ENCODE measurements at places on chromosomes 11 and 22.
A peak's percentile ranks its signal among the peaks of the same experiment; 100 is the strongest.

DNA sequence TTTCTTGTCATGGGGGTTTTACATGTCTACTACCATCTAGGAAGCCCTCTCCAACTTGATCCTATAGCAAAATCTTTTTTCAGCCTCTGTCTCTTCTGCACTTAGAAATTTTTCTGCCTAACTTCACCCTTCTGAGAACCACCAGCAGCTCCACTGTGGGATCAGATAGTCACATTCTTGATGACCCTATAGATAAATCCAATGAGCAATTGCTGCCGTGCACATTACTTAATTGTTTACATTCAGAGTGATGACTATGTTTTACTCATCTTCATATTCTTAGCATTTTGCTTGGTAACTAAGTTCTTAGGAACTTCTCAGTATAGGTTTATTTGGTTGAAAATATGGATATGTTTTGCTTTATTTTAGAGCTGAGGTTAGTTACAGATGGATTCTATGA is 12.4 kb upstream of the ETS1 start:
- no peak for DNase-seq

- DNase-seq = peak; percentile 63
These were observed at the start of gene RPS6KA4 for GRCh38 chr11:64358907-64359711. Gene RPS6KA4, plus strand, starts transcription at chr11:64359162. Its CDS starts 74 bp downstream, at chr11:64359236.

GRCh38 chr11:28269586-28269985 is 161.4 kb downstream of the METTL15 start:
- no peak for DNase-seq

- DNase-seq = no peak
These were observed 93.2 kb upstream of the LMO1 start for GRCh38 chr11:8356721-8357504.

GRCh38 chr11:3882655-3883054 is 27.2 kb downstream of the STIM1 start:
- no peak for DNase-seq

GRCh38 chr22:43862882-43863202 is 529 bp upstream of the SULT4A1 start:
- DNase-seq = no peak

DNA sequence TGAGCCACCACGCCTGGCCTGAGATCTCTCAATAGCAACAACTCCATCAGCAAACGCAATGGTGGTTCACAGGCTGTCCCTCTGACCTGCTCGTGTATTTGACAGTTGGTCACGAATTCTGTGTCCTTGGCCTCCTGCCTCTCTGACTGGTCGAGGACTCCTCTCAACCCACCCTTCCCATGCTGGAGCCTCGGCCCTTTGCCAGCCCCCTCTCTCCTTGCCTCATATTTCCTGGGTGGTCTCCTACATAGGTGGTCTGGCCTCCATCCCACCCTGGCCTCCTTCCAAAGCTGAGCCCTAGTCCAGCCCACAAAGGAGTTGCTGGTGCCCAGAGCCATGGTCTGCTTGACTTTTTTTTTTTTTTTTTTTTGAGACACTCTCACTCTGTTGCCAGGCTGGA is 11.4 kb upstream of the A4GALT start:
- DNase-seq = no peak

GRCh38 chr22:24416095-24416494 is 11.3 kb upstream of the ADORA2A start:
- DNase-seq = no peak

- DNase-seq = no peak
These were observed 149.4 kb downstream of the SNX19 start for GRCh38 chr11:130766650-130767565.

- DNase-seq = no peak
These were observed 1.8 kb downstream of the LRRC10B start for GRCh38 chr11:61510166-61510919.

DNA sequence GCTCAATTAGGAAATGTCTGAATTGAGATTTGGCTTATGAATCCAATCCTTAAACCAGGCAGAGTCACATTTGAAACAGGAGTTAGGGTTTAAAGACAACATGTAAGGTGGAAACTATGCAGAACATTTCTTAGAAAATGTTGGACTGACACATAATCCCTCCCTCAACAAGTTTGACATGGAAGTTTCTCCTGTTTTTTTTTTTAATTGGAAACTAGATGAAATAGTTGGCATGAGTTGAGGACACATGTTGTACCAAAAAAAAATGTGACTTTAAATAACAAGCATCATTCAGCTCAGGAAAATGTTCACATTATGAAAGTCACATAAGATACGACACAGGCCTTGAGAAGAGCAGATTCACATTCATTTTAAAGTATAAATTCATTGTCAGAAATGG is 154.9 kb upstream of the DDI1 start:
- DNase-seq = no peak

DNA sequence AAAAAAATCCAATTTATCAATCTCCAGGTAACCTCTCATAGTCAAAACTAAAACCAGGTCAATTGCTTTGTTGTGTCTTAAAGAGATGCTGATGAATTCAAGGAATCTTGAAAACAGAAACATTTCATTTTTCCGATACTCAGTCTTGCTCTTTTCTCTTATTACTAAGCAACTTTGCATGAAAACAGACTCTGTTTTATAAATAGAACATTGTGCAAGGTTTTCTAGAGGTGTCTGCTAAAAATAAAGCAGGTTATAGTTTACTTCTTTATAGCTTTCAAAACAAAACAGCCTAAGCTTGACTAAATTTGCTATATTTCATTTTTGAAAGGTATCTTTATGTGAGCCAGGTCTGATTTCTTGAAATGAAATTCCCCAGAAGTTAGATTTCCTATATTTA is 109.3 kb downstream of the ARL14EP start:
- DNase-seq = no peak

GRCh38 chr22:48741540-48741939 is 1086.1 kb downstream of the BRD1 start:
- DNase-seq = no peak

DNA sequence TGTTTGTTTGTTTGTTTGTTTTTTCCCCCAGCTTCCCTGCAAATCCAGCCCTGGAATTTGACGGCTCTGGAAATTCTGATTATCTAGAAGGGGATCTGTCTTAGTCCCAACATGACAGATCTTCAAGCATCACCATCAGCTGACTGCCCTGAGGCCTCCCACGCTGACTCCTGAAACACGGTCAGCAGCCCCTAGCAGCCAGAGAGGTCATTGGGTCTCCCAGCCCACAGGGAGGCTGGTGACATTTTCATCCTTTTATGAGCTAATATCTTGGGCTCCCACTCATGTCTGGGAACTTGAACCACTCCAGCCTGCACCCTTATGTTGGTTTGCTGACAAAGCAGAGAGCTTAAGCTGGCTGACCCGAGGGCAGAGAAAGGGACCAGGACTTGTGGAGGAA is 66.0 kb upstream of the TIMP3 start:
- no peak for DNase-seq

Data from hematopoietic multipotent progenitor cell treated with erythropoietin and hydrocortisone succinate and interleukin-3 and kit ligand, for 17 days (in vitro differentiated cells).